Progenitor cell of endocrine pancreas (in vitro differentiated cells): ENCODE measurements at places on chromosomes 7 and 10.

- DNase-seq = no peak
Observed at GRCh38 chr7:41053820-41054219, 649.1 kb downstream of the INHBA start.

- DNase-seq = no peak
Observed at GRCh38 chr10:17001961-17002749, 127.5 kb downstream of the CUBN start.

- no peak for DNase-seq
Observed at GRCh38 chr7:39355664-39356063, 210.5 kb upstream of the YAE1 start.

DNA sequence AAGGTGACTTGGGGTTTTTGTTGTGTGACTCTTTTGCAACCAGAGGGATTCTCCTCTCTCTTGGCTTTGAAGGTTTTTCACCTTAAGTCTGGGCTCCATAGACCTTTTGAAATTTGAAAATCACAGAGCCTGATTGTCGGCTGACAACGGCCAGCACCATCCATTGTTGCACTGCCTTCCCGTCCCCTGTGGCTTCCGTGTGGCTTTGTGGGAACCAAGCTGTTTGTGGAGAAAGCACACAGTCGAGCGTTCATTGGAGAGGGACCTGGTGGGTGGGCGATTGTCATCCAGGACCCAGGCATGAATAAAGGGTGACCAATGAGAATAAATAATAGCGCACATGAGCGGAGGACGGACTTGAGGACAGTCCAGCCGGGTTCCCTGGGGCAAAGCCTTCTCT, 7.4 kb upstream of the RAMP3 start:
- DNase-seq = no peak

- DNase-seq = no peak
Observed at GRCh38 chr7:25329815-25330214, 101.5 kb upstream of the NPVF start.

DNA sequence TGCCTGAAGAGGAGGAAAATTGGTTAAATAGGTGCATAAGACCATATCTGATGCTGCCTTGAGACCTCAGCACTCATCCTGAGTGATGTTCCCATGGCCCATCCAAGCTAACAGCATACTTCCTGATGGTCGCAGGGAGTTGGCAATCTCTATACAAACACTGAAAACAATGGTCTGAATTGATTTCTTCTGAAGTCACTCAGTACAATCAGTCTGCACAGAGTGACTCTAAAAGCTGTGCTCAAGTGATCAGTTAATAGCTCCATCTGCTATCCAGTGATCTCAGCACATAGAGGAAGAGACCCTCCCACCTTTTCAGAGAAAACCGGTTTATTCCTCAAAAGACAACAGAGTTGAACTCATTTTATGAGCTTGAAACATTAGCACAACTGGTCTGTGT, 3.9 kb downstream of the PPP1R17 start:
- DNase-seq = no peak

GRCh38 chr7:96300502-96300901, 21.4 kb downstream of the SLC25A13 start:
- DNase-seq = no peak

GRCh38 chr7:1941464-1942242, 271.6 kb downstream of the ELFN1 start:
- DNase-seq = no peak
